ENCODE measurements at places on chromosomes 12 and 14.

- DNase-seq, result no peak
Observed at GRCh38 chr12:40647651-40648050, 44.6 kb upstream of the CNTN1 start.

DNA sequence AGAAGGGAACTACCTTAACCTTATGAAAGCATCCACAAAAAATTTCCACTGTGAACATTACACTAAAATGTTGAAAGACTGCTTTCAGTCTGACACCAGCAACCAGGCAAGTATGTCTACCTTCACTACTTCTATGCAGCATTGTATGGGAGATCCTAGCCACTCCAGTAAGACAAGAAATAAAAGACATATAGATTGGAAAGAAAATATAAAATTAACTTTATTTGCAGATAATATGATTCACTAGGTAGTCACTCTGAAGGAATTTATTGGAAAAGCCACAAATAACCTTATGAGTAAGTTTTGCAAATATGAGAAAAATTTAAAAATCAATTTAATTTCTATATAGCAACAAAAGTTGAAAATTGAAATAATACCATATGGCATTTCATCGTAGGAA is 172.0 kb downstream of the RERGL start:
- no peak for DNase-seq

- no peak for DNase-seq
Observed at GRCh38 chr14:21163871-21164291, 8.0 kb upstream of the OR5AU1 start.

GRCh38 chr12:98635657-98636323 is 8.8 kb downstream of the IKBIP start:
- no peak for DNase-seq

DNA sequence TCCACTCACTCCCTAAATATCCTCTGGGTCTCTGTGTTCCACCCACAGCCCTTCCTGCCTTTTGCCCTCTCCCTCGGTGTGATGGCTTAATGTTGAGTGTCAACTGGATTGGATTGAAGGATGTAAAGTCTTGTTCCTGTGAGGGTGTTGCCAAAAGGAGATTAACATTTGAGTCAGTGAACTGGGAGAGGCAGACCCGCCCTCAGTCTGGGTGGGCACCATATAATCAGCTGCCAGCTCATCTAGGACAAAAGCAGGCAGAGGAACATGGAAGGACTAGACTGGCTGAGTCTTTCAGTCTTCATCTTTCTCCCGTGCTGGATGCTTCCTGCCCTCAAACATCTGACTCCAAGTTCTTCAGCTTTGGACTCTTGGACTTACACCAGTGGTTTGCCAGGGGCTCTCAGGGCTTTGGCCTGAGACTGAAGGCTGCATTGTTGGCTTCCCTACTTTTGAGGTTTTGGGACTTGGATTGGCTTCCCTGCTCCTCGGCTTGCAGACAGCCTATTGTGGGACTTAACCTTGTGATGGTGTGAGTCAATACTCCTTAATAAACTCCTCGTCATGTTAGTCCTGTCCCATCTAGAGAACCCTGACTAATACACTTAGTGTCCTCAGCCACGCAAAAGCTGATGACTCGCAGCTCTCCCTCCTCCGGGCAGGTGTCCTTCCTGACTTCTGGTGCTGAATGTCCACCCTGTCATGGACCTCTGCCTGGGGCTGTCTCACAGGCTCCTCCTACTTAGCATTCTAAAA is 5.9 kb downstream of the DGLUCY start:
- no peak for DNase-seq

- DNase-seq, result no peak
Observed at GRCh38 chr12:16526693-16527092, 79.3 kb downstream of the LMO3 start.
